CD8-positive, alpha-beta memory T cell (primary cell): ENCODE measurements at places on chromosomes 2 and 18.

DNA sequence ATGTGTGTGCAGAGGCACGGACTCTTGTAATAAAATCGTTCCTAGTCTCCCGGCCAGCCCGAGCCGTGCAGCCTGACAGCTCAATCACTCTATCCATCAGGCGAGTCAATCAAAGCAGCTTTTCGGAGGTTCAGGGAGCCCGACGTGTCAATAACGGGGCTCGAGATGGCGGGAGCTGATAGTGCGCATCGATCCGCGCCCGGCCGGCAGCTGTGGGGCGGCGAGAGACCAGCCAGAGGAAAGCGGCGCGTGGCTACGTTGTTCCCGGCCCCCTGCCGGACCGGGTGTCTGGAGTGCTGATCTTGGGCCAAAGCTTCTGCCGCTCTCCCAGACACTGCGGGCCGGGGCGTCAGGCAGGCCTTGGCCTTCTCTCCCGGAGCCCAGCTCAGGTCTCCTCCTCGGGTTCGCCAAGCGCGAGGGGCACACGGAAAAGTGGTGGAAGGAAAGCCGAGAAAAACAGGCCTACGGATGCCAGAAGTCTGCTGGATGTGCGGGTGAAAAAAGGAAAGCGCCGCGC lies 2.4 kb downstream of the EN1 start:
- DNase-seq, result no peak

DNA sequence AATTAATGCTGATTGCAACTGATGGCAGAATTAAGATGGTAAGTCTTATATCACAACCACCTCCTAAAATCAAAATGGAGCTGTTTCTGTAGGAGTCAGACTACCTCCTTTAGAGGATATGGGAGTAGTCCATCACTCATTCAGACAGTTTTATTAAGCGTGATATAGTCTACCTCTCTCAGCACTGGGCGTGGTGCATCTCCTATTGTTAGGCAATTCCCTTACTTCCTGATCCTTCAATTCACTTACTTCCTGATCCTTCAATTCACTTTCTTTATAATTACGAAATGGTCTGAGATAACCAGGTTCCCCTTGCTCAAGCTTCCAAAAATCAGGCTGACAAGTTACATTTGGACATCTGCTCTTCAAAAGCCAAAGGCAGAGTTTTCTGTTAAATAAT lies 31.9 kb downstream of the ATP8B1 start:
- no peak for DNase-seq

GRCh38 chr18:28729321-28729720 lies 552.4 kb upstream of the CDH2 start:
- DNase-seq, result no peak

GRCh38 chr18:58800582-58800981 lies 64.1 kb upstream of the ZNF532 start:
- DNase-seq, result no peak

GRCh38 chr2:59389240-59389639 lies 1148.1 kb upstream of the FANCL start:
- no peak for DNase-seq

DNA sequence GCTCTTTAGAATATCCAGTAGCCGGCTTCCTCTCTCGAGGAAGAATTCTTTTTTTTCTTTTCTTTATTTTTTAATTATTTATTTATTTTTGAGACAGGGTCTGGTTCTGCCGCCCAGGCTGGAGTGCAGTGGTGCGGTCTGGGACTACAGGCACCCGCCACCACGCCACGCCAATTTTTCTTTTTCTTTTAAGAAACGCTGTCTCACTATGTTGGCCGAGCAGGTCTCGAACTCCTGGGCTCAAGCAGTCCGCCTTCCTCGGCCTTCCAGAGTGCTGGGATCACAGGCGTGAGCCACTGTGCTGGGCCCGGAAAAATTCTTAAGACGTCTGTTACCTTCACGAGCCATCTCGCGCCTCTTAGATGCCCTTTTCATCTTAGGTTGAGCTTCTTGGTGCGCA lies 931 bp upstream of the TMEM131 start:
- DNase-seq, result no peak

DNA sequence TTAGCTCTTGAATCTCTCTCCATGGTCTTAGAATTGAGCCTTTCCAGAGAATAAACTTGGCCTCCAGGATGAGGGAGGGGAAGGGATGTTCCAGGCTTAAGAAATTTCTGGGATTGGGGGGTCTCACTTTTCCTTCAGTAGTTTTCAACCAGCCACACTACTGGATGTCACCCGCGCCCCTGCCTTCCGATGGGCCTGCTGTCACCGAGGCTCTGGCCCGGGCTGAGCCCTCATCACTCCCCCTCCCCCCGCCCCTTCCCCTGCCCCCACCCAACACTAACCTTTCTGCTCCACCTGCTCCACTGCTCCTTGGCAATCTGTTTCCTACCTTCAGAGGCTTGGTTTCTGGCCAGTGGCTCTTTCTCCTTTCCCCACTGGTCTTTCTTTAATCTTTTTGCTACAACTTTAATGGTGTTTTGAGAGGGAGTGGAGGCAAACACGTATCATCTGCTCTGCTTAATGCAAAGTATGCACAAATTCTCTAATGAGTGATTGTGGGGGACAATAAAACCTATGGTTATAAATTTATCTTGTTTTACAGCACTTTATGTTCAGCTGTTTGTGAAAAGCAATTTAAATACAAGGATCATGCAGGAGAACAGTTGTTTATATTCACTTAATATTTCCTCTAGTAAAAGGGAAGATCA lies 155.1 kb downstream of the WDSUB1 start:
- DNase-seq, result no peak

DNA sequence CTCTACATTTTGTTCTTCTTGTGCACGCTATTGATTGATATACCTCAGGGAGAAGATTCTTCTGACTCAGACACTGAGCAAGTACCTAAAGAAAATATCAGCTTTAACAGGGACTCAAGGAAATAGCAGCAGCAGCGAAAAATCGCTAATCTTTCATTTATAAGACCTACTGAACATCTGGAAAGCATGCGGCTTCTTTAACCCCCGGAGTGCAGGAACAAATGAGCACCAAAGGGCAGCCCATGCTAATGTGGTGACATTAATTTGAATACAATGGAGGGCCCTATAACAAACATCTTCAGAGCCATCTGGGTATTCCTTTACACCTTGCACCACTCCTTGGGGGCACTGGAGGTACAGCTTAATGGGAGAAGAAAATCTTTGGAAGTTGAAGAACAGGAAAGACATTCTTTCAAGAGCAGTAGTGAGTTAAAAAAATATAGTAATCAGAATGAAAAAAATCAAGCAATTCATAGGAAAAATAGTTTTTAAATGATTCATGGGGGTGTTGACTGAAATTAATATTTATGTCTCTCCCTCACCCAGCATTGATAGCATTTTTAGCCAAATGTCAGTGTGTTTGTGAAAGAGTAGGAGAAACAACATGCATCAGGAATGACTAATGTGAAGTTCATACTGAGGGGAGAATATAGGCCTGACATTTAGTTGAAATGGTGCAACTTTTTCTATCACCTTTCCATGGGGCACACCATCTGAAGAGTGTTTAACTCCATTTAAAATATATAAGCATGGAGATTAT lies 281.7 kb downstream of the HRH4 start:
- DNase-seq, result no peak

DNA sequence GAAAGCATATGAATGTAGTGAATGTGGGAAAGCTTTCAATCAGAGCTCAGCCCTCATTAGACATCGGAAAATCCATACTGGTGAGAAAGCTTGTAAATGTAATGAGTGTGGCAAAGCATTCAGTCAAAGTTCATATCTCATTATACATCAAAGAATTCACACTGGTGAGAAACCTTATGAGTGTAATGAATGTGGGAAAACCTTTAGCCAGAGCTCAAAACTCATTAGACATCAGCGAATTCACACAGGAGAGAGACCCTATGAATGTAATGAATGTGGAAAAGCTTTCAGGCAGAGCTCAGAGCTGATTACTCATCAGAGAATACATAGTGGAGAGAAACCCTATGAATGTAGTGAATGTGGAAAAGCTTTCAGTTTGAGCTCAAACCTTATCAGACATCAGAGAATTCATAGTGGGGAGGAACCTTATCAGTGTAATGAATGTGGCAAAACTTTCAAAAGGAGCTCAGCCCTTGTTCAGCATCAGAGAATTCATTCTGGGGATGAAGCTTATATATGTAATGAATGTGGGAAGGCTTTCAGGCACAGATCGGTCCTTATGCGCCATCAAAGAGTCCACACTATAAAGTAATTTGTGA lies 5.0 kb downstream of the ZNF397 start:
- no peak for DNase-seq

DNA sequence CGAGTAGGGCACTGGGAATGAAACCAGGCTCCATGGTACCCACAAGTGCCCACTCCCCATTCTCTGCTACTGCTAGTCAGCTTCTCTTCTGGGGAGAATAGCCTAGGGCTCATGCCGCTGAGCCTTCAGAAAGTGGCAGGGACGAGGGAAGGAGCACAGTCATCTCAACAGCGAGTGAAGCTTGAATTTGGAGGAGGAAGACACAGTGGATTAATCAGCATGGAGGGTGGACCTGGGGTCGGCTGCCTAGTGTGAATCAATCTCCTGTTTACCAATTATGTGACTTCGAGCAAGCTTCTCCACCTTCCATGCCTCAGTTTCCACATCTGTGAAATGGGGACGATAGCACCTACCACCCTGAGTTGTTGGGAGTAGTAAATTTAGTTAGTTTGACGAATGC lies 157.0 kb downstream of the SEPTIN10 start:
- no peak for DNase-seq

DNA sequence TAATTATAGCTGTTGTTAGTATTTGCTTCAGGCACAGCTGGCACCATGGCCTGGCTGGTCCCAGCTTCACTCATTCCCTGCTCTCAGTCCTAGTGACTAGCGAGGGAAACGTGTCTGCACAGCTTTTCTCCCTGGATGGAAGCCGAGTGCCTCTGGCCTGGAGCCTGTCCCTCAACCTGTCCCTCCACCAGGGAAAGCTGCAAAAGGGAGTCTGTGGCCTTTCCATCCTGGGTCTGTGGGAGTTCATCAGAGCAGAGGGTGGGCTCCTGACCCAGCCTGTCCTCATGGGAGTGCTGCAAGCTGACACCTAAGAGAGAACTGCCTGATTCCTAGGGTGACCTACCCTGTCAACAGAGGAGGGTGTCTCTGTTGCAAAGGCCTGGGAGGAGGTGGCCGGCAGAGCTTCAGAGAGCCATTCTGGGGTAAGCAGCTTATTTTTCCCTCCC lies 118.3 kb downstream of the CAPN13 start:
- DNase-seq, result no peak

DNA sequence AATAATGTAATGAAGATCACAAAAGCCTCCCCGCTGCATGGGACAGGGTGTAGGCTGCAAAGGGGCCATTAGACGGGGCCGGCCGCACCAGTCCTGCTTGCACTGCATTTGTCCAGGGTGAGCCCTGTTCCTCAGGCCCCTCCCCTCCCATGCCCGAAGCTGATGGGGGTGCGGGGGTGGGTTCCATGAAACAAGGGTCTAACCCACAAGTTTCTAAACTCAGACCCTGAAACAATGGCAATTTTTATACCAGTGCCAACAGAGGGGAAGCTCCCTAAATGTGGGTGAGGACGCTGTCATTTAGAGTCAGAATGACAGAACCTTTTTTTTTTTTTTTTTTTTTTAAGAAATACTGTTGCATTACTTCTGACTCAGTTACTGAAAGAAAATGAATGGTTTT lies 39.7 kb downstream of the HS6ST1 start:
- DNase-seq, result no peak

- no peak for DNase-seq
Observed at GRCh38 chr2:45895241-45895861, 243.9 kb downstream of the PRKCE start.

- DNase-seq, result no peak
Observed at GRCh38 chr18:9616049-9616448, 1.7 kb upstream of the PPP4R1 start.

GRCh38 chr2:51918113-51918512 lies 886.2 kb upstream of the NRXN1 start:
- DNase-seq, result no peak

DNA sequence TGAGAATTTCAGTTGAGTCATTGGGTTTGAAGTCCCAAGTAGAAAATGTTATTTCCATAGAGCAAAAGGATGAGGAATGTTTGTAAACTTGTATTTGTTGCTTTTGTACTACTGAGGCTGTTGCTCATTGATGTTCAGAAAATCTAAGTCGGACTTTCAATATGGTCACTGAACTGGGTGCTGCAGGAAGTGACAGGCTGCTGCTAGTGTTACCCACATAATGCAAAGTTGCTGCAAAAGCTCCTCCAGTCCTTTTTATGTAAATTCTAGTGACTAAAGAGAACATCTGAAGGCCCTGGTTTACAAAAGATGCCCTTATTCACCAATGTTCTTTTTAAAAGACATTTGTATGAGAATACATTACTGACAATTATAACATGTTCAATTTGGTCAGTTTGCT lies 131.1 kb upstream of the FAM98A start:
- no peak for DNase-seq

GRCh38 chr2:227717687-227718567 lies at the start of gene SLC19A3:
Gene SLC19A3 (minus strand): TSS chr2:227718028. CDS start chr2:227702318, 15,710 bp downstream.
- DNase-seq, result no peak

DNA sequence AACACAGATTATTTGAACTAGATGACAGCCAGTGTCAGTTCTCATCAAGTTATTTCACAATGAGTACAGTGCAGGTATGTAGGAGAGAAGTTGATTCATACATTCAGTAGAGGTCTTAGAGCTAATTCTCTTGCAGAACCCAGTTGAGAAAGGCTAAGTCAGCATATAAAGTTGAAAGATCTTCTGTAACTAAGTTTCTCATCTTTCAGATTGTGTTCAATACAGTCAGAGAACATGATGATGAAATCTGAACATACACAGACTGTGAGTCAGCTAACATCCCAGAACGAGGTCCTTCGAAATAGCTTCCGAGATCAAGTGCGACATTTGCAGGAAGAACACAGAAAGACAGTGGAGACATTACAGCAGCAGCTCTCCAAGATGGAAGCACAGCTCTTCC lies 41.9 kb upstream of the LIMS1 start:
- DNase-seq, result no peak

GRCh38 chr2:104050656-104051242 lies 803.2 kb upstream of the POU3F3 start:
- DNase-seq, result no peak

- DNase-seq, result no peak
Observed at GRCh38 chr2:29691391-29691950, 229.9 kb downstream of the ALK start.

DNA sequence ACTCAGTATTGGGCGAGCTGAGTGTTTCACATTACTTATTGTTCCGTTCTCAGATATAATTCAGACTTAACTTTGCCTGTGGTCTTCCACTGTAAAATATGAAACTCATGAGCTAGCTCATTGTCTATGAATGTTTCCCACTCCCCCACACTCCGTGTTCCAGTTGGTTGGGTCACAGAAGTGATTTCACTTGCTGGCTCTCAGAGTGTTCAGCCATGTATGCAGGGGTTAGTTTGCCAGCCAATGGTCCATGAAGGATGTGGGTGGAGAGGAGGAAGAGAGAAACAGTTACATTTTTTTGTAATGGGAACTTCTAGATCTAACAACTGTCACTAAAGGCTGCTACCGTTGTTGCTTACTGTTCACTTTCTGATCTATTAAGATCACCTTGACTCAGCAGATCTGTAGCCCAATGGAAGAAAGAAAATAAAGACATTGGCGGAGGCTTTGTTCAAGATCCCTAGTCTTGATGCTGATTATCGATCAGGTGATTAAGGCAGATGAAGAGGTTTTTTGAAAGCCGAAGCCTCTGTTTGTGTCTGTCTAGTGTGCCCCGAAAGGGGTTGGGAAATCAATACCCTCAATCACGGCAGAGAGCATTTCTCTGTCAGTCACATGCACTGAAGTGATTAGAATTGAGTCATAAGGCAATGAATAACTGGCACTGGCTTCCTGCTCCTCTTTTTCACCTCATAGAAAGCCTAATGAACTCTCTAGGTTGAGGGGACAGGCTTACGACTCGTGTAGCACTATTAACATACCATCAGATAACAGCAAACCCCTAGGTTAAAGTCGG lies 279.7 kb upstream of the FIGN start:
- DNase-seq, result no peak

- no peak for DNase-seq
Observed at GRCh38 chr18:67553437-67553836, 36.9 kb upstream of the DSEL start.
